DMS153 (cell line): ENCODE measurements at places on chromosomes 12 and 14.

DNA sequence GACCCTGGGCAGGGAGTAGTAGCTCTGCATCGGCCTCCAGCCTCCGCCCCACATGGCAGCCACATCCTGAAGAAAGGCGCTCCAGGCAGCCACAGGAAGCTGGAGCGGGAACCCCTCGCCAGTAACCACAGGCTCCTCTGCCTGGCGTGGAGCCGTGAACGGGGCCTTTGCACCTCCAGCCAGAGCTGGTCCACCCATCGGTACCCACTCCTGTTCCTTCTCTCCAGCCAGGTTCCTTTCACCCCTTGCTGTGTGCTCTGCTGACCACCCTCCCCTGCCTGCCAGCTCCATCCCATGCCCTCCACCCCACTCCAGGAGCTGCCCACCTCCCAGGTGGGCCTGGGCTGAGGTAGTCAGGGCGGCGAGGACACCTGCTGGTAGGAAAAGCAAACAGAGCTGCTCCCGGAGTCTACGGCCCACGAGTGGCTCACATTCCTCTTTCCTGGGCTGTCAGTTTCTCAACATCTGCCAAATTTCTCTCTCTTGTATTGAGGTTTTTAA, 2.7 kb downstream of the TGFB3 start:
- DNase-seq: no peak

DNA sequence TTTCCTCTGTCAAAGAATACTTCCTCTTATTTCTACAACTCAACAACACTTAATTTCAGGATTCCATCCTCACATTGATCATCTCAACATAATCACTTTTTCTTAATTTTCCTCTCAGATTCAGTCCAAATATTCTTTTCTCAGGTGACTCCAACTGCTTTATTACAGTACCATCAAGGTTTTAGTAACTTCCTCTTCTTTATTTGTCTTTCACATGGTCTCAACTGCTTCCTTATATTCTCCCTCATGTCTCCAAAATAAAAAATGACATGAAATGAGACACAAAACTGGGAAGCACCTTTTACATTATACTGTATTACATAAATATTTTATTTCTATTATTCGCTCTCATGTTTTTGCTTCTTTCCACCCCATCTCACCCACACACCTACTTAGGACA, 55.5 kb downstream of the PPP2R5E start:
- no peak for DNase-seq

DNA sequence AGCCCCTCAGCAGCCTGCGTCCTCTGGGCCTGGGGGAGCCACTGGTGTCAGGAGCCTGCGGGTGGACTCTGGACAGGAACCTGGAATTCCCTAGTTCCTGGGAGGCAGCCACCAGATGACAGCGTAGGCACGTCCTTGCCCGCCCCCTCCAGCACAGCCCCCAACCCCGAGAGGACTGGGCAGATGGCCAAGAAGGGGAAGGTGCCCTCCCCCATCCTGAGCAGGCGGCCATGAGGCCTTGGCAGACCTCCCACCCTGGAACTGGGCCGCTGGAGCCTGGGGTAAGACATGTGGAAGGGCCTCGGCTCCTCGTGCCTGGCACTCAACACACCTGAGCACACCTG, 60.4 kb upstream of the FBRSL1 start:
- no peak for DNase-seq

DNA sequence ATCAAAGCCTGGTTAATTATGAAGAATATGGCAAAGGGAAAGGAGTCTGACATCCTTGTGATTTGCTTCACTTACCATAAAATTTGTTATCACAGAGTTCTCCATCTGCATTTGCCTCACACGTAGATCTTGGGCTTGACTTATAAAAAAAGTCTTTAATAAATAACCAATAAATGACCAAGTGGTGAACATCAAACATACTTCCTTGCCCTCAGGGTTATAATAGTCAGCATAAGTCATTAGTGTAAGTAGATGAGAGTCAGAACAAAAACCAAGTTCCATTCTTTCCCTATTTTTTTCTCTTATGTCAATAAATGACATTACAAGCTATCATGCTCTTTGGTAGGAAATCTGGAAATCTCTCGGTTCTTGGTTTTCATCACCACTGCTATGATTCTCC, 635.4 kb upstream of the ATXN7L3B start:
- no peak for DNase-seq

- DNase-seq: no peak
Measured at GRCh38 chr14:55450124-55450523, 9.7 kb upstream of the TBPL2 start.

- no peak for DNase-seq
Measured at GRCh38 chr12:52601671-52602070, 408 bp upstream of the KRT72 start.

GRCh38 chr12:93832131-93832530, 155.0 kb downstream of the CRADD start:
- DNase-seq: no peak

GRCh38 chr12:1424674-1425395, 169.5 kb downstream of the FBXL14 start:
- DNase-seq: peak; percentile 7

- DNase-seq: no peak
Measured at GRCh38 chr14:20866963-20867362, 24.2 kb upstream of the RNASE3 start.

DNA sequence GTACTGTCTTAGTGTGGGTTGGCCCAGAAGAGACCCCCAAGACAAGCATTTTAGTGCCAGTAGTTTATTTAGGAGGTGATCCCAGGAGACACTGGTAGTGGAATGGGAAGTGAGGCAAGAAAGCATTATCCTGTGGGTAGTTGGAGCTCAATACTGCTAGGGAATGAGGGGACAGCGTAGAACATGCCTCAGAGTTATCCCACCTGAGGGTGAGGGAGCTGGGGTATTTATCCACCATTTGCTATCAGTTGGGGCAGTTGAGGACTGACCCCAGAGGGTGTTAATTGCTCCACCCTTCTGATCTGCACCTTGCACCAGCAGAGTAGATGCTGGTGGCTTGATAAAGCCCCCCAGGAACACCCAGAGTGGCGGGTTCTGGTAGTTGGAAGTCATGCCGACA, 37.9 kb downstream of the RHOF start:
- DNase-seq: no peak

DNA sequence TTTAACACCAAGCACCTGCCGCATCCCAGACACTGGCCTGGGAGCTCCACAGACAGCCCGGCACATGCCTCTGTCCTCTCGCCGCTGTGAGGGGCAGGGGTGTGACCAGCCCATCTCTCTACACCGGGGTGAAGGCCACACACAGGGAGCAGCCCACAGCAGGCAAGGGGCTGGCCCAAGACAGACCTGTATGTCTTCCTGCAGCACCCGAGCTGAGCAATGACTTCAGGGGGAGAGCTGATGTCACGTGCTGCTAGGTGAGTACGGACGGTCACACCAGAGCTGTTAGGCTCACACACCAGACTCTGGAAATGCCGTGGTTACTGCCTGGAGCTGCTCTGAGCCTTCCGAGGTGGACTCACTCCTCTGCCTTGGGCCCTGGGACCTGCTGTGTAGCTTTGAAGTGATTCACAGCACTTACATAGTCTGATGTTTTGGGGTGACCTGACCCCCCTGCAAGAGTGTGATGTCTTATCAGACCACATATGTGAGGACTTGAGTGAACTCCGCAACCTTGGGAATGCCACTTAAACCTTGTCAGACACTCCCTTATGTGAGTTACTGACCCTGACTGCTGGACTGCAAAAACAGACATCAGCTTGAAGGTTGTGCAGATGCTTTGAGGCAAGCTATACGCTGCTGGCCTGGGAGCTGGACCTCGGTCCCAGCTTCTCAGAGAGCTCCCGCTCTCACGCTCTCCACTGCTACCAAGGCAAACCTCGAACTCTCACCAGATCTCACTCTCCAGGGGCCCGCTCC, 1.8 kb downstream of the XRCC3 start:
- no peak for DNase-seq

- DNase-seq: no peak
Measured at GRCh38 chr12:25518512-25518911, 34.6 kb downstream of the LMNTD1 start.

- DNase-seq: no peak
Measured at GRCh38 chr14:103882503-103883262, 35.3 kb upstream of the PPP1R13B start.

- DNase-seq: no peak
Measured at GRCh38 chr12:56013482-56013881, 7.4 kb upstream of the IKZF4 start.

DNA sequence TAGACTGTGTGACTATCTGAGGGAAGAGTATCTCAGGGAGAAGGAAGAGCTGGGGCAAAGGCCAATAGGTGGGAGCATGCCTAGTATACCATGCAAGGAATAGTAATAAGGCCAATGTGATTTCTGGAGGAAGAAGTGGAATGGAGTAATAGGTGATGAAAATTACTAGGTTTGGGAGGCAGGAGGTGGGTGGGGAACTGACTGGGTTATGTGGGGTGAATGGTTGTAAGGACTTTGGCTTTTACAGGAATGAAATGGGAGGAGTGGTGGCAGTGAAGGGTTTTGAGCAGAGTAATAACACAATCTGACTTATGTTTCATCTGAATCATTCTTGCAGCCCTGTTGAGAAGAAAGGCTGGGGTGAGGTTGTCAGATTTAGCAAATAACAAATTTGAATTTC, 30.9 kb downstream of the NUBPL start:
- DNase-seq: no peak

DNA sequence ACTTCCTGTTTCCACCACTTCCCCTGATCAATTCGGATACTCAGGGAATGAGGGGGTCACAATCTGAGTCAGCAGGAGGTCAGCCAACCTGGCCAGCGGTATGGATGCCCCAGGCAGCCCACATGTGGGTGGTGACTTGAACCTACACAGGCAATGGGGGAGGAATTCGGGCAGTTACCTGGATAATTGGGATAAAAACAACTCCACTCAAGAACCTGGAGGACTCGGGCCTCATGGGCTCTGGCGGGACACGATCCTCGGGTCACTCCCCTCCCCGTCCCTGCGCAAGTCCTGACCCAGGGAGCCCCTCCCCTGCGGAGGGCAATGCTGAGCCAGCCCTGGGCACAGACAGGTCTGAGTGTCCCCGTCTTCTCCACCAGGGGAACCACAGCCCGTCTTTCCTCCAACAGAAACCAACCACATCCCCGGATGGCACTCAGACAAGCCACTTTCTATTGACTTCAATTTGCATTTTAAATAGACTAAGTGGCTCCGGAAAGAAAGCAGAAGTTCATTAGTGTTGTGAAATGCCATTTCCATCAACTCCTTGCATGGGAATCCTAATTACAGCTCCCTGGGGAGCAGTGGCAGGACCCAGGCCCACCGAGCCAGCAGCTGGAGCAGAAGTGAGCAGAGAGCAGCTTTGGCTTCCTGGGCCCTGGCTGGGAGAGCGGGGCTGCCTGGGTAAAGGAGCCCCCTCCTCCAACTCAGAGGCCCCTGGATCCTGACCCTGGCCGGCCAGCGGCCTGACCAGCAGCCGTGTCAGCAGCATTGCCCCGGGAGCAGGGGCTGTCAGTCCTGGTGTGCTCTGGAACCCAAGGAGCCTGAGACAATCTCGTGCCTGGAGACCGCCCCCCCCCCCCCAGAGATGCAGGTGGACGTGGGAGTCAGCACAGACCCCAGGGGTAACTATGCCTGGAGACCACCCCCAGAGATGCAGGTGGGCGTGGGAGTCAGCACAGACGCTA, 374.1 kb downstream of the ADGRD1 start:
- DNase-seq: no peak

DNA sequence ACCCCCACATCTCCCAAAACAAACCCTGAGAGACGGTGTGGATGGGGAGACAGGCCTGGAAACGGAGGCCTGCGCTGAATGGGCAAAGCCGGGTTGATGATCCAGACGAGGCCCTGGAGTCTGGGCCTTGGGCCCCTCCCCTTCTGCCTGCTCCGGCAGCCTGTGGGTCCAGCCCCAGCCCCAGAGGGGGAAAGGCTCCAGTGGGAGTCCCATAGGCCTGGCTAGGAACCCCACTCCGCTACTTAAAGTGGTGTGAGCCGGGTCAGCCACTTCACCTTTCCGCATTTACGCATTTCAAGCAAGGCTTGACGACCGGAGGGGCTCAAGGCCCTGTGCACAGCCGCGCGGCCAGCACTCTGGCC, 695 bp upstream of the TNFAIP2 start:
- peak; percentile 27 for DNase-seq

DNA sequence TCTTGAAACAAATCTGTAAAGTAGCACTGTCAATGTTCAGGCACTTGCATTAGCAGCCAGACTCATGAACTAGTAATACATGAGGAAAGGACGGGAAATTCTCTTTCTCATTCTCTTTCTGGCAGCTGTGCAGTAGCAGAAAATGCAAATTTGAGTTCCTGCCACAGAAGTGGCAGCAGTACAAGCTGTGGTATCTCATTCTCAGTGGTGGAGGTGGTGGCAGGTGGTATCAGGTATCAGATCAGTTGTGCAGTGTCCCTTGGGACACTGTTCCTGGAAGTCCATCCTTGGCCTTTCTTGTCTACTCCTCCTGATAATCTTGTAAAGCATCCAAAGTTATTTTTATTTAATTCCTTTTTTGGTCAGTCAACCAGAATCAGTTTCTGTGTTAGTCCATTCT, 103.0 kb downstream of the C12orf42 start:
- no peak for DNase-seq

GRCh38 chr12:48793696-48794095, 4.8 kb upstream of the ADCY6 start:
- no peak for DNase-seq

- DNase-seq: peak; percentile 3
Measured at GRCh38 chr14:20857630-20858261, 33.4 kb upstream of the RNASE3 start.

- no peak for DNase-seq
Measured at GRCh38 chr14:104387022-104388010, 192.2 kb upstream of the C14orf180 start.

- DNase-seq: no peak
Measured at GRCh38 chr14:99431986-99432385, 48.7 kb downstream of the SETD3 start.

DNA sequence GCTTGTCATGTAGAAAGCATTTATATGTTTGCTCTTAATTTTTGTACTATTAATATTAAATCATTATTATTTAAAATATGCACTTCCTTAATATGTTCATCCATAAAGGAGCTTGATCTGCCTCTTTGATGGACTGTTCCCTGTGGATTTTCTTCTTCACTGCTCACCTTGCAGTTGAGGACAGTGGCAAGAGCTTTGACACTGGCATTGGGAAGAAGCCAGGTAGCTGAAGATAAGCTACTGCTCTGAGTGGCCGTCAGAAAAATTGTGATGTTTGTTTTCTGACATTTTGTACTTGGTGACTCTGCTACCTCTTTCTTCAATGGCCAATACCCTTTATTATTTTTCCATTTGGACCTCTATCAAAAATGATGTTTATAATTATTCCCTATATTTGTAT, 349.4 kb upstream of the NOVA1 start:
- no peak for DNase-seq
